ENCODE measurements at places on chromosomes 6 and 20. TPM values are rescaled to one million over a fixed set of nuclear protein-coding genes. Genes with fewer than 3 reads are reported as not detected.

DNA sequence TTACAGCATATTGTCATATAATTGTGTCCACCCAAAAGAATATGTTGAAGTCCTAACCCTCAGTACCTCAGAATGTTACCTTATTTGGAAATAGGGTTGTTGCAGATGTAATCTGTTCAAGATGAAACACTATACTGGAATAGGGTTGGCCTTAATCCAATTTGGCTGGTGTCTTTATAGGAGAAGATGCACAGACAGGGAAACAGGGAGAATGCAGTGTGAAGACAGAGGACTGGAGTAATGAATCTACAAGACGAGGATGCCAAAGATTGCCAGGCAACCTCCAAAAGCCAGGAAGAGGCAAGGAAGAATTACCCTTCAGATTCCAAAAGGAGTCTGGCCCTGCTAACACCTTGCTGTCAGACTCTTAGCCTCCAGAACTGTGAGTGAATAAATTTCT, 482.9 kb downstream of the PTPRT start:
- no peak for DNase-seq

- DNase-seq, result no peak
Measured at GRCh38 chr6:37289931-37290330, 32.0 kb upstream of the TMEM217 start.

DNA sequence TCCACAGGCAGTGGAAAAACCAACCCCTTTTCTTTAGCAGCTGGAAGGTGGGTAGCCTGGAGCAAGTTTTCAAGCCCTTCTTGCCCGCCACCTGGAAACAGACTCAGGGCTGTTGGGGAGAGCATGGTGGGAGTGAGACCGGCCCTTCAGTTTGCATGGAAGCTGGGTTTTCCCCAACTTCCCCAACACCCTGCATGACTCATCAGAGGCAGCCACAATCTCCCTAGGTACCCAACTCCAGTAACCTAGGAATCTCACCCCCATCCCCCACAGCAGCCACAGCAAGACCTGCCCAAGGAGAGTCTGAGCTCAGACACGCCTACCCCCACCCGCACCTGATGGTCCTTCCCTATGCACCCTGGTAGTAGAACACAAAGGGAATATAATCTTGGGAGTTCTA, 86.3 kb upstream of the IRAK1BP1 start:
- DNase-seq, result no peak

- peak; percentile 51 for DNase-seq
Measured at GRCh38 chr20:46215913-46216707, 92.2 kb downstream of the CDH22 start.

DNA sequence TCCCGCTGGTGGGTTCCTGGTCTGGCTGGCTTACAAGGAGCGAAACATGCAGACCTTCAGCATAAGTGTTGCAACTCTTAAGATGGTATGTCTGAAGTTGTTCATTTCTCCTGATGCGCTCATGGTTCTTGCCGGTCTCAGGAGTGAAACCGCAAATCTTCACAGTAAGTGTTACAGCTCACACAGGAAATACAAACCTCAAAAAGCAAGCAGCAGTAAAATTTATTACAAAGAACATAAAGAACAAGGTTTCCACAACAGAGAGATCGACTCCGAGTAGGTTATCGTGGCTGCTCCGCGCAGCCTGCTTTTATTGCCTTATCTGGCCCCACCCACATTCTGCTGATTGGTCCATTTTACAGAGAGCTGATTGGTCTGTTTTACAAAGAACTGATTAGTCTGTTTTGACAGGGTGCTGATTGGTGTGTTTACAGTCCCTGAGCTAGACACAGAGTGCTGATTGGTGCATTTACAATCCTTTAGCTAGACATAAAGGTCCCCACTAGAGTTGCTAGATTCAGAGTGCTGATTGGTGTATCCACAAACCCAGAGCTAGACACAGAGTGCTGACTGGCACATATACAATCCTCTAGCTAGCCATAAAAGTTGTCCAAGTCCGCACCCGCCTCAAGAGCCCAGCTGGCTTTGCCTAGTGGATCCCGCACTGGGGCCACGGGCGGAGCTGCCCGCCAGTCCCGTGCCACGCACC, 39.2 kb downstream of the TRIM27 start:
- DNase-seq, result no peak

GRCh38 chr6:96704713-96705112, 132.6 kb downstream of the GPR63 start:
- DNase-seq, result no peak

DNA sequence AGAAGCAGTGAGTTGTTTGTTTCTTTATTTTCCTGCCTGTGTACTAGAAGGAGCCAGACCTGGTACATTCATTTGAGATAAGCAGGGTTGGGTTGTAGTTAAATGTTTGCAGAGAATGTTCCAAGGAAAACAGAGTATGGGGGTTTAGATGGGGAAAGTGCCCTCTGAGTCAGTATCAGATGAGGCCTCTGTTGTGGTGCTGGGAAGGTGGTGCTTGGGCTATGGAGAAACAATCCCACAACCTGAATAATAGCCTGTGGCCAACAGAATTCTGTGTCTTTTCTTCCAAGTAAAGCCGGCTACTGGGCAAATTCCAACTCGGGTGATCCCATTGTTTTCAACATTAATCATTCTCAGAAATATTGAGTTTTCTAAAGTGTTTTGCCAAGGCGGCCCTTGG, 109.3 kb downstream of the RNF144B start:
- no peak for DNase-seq

DNA sequence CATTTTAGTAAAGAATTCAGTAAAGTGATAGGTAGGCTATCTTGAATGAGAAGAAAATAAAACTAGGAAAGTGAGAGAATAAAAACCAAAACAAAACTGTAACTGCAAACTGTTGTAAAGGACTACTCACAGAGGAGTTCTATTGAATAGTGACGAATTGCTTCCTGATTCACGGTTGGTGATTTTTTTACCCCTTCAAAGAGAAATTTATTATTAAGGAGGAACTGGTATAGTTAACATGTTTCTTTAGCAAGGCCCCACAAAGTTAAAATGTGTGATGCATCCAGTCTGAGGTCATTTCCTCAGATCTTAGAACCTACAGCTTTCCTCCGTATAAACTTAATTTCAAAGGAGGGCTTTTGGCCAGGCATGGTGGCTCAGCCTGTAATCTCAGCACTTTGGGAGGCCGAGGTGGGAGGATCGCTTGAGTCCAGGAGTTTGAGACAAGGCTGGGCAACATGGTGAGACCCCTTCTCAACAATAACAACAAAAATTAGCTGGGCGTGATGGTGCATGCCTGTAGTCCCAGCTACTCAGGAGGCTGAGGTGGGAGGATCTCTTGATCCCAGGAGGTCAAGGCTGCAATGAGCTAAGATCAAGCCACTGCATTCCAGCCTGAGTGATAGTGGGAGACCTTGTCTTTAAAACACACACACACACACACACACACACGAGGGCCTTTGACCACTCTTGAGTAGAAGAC, 8.3 kb downstream of the PRDM1 start:
- DNase-seq, result no peak

Gene CST5
- not detected for total RNA-seq

Gene EFCAB8
- 0.06 TPM for total RNA-seq

All from SJSA1 (cell line).